ENCODE measurements at places on chromosomes 2 and 18. TPM values are rescaled to one million over a fixed set of nuclear protein-coding genes. Genes with fewer than 3 reads are reported as not detected.

DNA sequence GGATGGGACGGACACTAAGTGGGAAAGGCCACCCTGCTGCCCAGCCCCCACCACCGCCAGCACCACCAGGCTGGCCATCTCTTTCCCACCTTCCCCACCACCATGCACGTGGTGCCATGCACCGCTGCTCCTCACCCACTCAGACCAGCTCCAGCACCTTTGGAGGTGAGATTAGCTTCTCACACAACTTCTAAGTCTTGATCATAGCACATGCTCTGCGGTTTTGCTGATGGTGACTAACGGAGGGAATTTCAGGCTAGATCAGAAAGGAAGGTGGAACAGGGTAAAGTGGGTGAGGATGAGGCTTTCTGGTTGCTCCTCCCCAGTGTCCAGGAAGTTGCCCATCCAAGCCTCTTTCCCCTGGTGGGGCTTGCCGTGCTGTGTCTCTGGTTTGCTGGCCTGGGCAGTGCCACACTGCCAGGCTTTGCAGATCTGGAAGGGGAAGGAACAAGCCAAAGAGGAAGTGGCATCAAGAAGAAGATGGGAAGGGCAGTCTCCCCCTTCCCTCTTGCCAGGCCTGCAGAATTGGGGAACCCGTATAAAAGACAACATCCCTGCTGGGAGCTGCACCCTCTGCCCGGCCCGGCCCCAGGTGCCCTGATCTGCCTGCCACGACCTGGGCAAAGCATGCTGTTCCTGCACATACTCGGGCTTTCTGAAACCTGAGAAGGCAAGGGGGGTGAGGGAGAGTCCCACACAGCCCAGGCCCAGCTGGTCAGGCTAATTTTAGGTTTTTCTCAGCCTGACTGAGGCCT is 44.3 kb upstream of the CAB39 start:
- DNase-seq, result peak; percentile 87

- no peak for DNase-seq
Measured at GRCh38 chr2:196413821-196414274, 225.7 kb upstream of the CCDC150 start.

- DNase-seq, result peak; percentile 2
Measured at GRCh38 chr2:179180242-179180641, 84.4 kb downstream of the SESTD1 start.

GRCh38 chr2:45980161-45980865 is 316.9 kb upstream of the EPAS1 start:
- DNase-seq, result no peak

GRCh38 chr2:235006986-235007385 is 55.2 kb downstream of the SH3BP4 start:
- no peak for DNase-seq

GRCh38 chr2:219995399-219995798 is 368.0 kb downstream of the SLC4A3 start:
- no peak for DNase-seq

GRCh38 chr18:77766421-77766820 is 516.8 kb downstream of the GALR1 start:
- DNase-seq, result no peak

GRCh38 chr2:186503827-186504606 is 18.0 kb downstream of the ZC3H15 start:
- no peak for DNase-seq

- no peak for DNase-seq
Measured at GRCh38 chr2:36445185-36445866, 89.7 kb downstream of the CRIM1 start.

GRCh38 chr18:74608681-74609080 is 11.0 kb downstream of the ZNF407 start:
- no peak for DNase-seq

DNA sequence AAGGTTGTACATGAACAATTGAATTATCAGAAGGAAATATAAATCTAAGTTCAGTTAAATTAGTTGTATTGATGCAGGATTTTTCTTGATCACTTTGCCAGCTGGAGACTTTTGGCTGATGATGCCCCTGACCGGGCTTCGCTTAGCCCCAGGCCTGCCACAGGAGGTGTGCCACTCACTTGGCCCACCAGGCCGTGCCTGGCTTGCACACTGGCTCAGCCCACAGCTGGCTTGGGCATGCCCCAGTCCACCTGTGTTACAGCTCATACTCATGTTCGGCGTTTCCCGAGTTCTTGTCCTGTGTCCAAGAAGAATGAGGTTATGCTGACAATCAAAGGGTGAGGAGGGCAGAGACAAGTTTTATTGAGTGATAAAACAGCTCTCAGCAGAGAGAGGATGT is 773.9 kb upstream of the FANCL start:
- DNase-seq, result no peak

GRCh38 chr18:49028801-49029506 is 78.2 kb upstream of the SMAD7 start:
- DNase-seq, result no peak

Gene FBXO36
- 2.0 TPM for total RNA-seq

Gene PROM2
- 5.6 TPM for total RNA-seq

Gene PTH2R
- 0.09 TPM for total RNA-seq

Gene MEP1B
- not detected for total RNA-seq

Gene C2orf78
- not detected for total RNA-seq

Gene SCN9A
- 11.8 TPM for total RNA-seq

Gene HRH4
- total RNA-seq, result 7.5 TPM

Gene STARD6
- not detected for total RNA-seq

Gene BOLL
- total RNA-seq, result not detected

Gene TUBA3E
- not detected for total RNA-seq

Gene DES
- total RNA-seq, result 32.0 TPM
